ENCODE measurements at places on chromosomes 11 and 22.

- no peak for DNase-seq
Observed at GRCh38 chr11:439315-440064, 2.3 kb downstream of the ANO9 start.

DNA sequence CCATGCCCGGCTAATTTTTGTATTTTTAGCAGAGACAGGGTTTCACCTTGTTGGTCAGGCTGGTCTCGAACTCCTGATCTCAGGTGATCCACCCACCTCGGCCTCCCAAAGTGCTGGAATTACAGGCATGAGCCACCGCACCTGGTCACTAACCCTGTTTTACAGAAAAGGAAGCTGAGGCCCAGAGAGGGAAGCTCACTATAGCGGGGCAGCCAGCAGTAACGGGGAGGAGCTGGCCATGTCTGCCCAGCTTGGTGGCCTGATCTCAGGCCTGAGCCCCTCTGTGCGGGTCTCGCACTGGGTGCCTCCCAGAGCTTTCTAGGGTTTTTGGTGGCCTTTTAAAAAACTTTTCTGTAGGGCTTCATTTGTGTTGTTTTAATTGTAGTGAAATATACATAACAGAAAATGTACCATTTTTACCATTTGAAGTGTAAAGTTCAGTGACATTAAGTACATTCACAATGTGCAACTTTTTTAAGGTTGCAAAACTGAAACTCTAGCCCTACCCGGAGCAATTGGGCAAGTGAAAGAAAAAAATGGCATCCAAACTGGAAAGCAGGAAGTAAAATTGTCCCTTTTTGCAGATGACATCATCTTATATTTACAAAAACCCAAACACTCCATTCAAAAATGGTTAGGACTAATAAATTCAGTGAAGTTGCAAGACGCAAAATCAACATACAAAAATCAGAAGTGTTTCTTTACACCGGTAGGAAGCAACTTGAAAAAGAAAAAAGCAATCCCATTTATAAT is 14.5 kb upstream of the CYTH4 start:
- DNase-seq, result no peak

- DNase-seq, result no peak
Observed at GRCh38 chr11:92768121-92768840, 201.2 kb upstream of the MTNR1B start.

DNA sequence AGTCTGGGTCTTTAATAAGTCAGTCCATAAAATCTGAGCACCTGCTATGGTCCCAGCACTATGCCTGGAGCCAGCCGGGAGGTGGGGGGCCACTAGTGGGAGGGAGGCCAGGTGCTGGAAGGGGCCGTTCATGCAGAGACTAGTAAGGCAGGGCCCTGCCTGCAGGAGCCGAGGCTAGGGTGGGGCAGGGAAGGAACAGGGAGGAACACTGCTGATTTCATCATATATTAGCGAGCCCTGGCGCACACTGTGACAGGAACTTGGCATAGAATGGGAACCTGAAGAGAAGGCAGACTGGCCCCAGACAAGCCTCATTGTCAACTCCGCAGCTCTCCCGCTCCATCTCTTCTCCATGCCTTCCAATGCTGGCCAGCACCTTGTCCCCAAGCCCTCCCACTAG is 7.1 kb downstream of the VSIG10L2 start:
- DNase-seq, result peak; percentile 26

- no peak for DNase-seq
Observed at GRCh38 chr22:36425977-36426523, 38.3 kb upstream of the MYH9 start.

GRCh38 chr11:76361776-76362175 is 19.2 kb downstream of the THAP12 start:
- DNase-seq, result no peak

- no peak for DNase-seq
Observed at GRCh38 chr11:36684840-36685801, 87.1 kb upstream of the RAG2 start.

- DNase-seq, result no peak
Observed at GRCh38 chr11:130087294-130087926, 17.7 kb downstream of the APLP2 start.

GRCh38 chr11:111762981-111763643 is 3.1 kb downstream of the PPP2R1B start:
- DNase-seq, result peak; percentile 39

DNA sequence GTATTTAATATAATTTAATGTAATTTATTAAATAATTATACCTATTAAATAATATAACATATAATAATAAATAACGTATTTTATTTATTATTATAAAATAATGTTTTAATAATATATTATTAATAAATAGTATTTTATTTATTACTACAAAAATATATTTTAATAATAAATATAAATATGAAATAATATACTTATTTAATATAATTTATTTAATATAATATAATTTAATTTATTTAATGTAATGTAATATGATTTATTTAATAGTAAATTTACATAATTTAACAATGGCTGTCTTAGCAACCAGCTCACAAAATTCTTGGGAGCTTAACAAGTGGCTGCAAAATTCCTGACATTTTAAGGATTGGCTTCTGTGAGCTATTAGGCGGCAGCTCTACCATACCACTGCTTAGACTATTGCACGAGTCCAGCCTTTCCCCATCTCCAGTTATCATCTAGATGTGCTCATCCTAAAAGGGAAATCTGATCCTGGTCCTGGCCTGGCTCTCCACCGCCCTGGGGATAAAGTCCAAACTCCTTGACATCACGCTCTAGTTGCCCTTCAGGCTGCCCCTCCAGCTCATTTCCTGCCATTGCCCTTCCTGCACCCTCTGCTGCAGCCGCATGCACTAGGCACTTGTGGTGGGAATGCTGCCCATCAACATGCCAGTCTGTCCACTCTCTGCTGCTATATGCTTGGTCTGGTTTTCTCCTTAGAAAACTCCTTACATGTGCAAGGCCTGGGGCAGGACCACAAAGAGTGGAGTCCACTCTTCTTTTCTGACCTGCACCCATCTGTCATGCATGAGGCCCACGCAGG is 9.8 kb downstream of the MMP20 start:
- peak; percentile 6 for DNase-seq

DNA sequence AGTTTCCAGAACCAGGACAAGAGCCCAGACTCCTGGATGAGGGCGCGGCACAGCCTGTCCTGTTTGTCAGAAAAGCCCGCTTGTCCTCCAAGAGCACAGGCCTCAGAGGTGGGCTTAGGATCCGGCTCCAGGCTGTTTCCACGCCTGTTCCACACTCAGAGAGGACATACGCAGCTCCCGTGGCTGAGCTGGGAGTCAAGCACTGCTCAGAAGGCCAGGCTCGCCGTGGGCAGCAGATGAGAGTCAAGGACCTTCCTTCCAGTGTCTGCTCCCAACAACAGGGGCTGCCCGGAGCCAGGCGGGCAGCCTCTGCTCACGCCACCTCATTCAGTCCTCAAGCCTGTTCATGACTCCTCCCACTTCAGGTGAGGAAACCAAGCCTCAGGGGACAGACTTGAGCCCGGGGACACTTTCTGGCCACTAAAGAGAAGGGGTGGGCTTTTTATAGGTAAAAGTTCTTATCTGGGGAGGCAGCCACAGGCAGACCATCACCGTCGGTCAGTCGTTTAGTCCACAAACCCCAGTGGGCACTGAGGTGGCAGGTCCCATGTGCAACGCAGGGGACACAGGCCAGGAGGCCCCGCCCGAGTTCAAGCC is 3.8 kb downstream of the CYB5R3 start:
- peak; percentile 77 for DNase-seq

DNA sequence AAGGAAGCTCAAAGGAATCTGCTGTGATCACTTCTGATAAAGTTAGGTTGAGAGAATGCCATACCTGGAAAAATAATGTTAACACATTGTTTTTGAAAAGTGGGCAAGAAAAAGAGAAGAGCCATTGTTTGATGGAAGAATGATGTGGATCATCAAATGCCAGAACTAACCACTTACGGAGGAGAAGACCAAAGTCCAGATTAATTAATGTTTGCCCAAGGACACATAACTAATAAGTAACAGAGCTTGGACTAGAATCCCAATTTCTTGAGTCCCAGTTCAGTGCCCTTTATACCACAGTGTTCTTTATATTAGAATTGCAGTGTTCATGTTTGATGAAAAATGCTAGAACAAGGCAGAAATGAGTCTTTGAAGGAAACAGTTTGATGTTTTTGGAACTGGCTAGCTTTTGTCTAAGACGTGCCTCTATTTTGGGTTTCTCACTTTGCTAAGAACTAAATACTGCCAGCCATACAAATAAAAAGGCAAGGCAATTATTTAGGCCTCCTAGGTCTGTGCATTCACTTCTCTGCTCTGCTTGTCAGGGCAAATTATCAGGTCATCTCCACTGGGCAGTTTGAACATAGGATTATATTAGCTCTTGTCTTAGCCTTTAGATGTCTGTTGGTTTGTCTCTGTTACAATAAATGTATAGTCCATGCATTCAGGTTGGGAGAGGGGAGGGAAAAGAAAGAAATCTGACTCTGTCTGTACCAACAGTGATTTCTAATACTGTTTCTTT is 72.3 kb downstream of the TRIM44 start:
- DNase-seq, result no peak

- peak; percentile 87 for DNase-seq
Observed at GRCh38 chr11:101862391-101863233, 52.2 kb upstream of the CEP126 start.

DNA sequence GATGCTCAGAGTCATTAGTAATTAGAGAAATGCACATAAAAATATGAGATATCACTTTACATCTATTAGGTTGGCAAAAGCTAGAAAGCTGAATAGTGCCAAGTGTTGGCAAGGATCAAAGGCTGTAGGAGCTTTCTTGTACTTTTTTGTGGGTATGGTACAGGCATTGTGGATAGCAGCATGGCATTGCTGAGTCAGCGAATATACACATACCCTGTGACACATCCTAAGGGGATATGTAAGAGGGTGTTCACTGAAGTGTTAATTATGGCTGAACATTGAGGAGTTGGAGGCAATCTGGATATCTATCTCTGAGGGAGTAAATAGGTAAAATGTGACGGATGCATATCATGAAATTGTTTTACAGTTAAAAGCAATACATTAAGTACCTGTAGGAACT is 27.0 kb upstream of the IL18BP start:
- DNase-seq, result no peak

DNA sequence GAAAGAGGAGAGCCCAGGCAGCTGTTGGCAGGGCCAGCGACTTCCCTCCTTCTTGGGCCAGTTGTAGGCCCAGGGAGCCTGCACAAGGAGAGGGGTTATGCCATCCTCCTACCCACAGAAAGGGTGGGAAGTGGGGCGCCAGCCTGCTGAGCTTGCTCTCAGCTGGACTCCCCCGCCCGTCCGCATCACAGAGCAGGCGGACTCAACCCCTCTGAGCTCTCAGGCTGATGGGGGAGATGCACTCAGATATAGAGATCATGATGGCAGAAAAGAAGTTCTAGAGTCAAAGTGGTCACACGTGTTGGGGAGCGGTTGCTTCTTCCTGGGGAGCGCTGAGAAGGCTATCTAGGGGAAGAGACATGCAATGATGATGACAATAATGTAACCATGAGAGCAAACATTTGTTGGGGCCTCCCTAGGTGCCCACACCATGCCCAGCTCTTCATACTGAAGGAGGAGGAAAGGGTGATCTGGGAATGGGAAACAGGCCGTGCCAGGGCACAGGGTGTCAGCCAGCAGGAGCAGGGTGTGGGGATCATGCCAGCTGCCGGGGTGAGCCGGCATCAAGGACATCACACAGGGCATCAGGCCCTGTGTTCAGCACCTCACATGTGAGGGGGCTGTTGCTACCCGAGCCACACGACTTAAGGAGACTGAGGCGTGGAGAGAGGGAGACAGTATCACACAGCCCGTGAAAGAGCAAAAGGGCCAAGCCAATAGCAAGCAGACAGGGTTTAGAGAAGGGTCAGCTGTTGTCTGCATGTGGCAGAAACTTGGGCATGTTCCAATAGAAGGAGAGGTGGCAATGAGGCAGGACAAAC is 7.7 kb downstream of the SLC35E4 start:
- no peak for DNase-seq

- DNase-seq, result no peak
Observed at GRCh38 chr11:133082453-133082781, 449.9 kb downstream of the OPCML start.

- DNase-seq, result no peak
Observed at GRCh38 chr11:133619973-133620372, 87.7 kb upstream of the OPCML start.

- DNase-seq, result peak; percentile 56
Observed at GRCh38 chr11:10350334-10350733, 45.5 kb downstream of the ADM start.

- DNase-seq, result no peak
Observed at GRCh38 chr22:47196881-47197772, 434.7 kb downstream of the TBC1D22A start.

GRCh38 chr11:103396237-103396636 is 287.0 kb downstream of the DYNC2H1 start:
- peak; percentile 46 for DNase-seq

- DNase-seq, result no peak
Observed at GRCh38 chr22:48855593-48856307, 971.9 kb downstream of the BRD1 start.

DNA sequence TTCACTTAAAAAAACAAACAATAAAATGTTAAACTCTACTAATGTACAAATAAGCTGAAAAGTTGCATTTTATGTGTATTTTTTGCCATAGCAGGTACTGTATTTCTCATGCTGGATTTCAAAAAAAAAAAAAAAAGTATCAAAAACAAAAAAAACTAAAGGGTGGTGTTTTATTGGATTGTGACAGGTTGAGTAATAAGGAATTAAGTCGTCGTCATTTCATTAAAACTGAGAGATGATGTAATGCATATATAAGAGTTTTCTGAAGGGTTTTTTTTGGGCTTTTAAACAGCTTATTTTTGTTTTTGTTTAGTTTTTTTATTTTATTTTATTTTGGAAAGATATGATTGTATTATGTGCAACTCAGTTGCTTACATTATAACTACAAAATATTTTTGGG is 10.9 kb upstream of the ADSL start:
- peak; percentile 12 for DNase-seq

DNA sequence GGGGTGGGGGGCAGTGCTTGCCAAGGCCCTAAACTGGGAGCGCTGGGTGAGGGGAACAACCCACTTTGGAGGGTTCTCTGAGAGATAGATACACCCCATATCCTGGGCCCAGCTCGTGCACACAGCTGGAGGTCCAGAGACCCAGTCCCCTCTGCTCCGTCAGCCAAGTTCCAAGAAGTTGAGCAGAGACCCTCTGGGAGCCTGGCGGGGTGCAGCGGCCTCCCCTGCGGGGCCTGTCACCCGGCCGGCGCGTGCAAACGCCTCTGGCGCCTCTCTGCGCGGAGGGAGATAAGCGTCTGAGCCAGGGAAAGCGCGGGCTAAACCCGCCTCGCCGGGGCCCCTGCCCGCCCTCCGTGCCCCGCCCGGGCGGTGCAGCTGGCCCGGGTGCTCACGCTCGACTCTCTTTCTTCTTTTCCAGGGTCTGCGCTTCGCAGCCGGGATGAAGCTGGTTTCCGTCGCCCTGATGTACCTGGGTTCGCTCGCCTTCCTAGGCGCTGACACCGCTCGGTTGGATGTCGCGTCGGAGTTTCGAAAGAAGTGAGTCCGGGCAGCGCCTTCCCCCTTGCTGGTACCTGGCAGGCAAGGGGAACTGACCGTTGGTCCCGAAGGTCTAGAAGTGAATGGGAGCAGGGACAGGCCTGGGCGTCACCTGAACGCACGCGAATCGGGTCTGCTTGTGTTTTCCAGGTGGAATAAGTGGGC is 540 bp downstream of the ADM start:
- DNase-seq, result peak; percentile 84
